ENCODE measurements at places on chromosomes 11 and 22.

DNA sequence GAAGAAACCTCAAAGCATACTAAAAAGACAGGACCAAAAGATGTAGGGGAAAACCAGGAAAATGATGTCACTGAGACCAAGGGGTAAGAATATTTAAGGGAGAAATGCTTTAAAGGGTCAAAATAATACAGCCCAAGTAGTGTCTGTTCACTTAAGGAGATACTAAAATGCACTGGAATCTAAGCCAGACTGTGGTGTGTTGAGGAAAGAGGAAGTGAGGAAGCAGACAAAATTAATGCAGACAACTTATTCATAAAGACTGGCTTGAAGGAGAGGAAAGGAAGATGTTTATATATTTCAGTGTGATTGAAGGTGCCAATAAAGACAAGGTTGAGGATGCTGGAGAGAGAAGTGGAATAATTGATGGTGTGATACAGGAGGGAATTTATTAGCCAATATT, 15.7 kb downstream of the ZNF215 start:
- no peak for DNase-seq
- no peaks in the 10 kb centered on the region for H3K27me3 ChIP-seq
- no peak overlapping the region for H3K4me3 ChIP-seq
- no peak overlapping the region for H3K27ac ChIP-seq

GRCh38 chr22:31295360-31295759, 3.1 kb upstream of the PIK3IP1 start:
- no peaks in the 10 kb centered on the region for H3K36me3 ChIP-seq
- no peak overlapping the region for H3K4me3 ChIP-seq
- peaks cover 17% of the 10 kb centered on the region for H3K27me3 ChIP-seq
- DNase-seq = no peak
- no peak overlapping the region for H3K27ac ChIP-seq
- peaks cover 12% of the 10 kb centered on the region for H3K4me1 ChIP-seq

DNA sequence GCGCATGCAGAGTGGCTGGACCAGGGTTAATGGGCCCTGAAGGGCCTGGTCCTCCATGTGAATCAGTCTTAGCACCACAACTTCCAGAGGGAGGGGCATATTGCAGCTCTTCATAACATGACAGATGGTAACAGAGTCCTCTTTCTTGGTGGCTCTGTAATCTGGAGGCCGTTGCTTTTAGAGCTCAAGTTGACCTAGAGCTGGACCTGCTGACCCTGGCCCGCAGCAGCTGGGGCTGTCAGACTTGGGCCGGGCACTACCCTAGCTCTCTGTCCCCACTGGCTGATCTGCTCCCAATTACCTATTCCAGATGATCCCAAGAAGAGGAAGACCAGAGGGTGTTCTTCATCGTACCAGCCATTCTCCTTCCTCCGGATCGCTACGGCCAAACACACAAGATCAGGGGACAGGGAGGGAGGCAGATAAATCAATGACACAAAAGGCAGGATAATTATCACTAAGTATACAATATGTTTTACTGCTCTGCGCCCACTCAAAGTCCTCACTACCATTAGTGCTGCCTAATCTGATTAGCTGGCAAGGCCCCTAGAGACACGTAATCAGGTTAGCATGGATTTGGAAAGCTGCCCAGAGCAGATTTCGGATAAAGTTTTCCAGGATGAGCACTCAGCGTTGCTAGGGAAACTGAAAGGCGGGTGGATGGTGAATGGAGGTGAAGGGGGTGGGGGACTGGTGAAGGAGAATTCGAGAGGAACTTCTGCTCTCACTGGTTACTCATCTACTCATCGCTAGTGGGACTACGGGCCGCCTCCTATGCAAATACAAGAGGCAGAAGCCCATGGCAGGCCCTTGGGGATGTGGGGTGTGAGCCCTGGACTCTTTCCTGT, 64.5 kb upstream of the PHOX2A start:
- no peak overlapping the region for H3K4me3 ChIP-seq
- no peaks in the 10 kb centered on the region for H3K4me1 ChIP-seq
- H3K27ac ChIP-seq = no peak overlapping the region
- no peaks in the 10 kb centered on the region for H3K27me3 ChIP-seq
- H3K36me3 ChIP-seq = no peaks in the 10 kb centered on the region

DNA sequence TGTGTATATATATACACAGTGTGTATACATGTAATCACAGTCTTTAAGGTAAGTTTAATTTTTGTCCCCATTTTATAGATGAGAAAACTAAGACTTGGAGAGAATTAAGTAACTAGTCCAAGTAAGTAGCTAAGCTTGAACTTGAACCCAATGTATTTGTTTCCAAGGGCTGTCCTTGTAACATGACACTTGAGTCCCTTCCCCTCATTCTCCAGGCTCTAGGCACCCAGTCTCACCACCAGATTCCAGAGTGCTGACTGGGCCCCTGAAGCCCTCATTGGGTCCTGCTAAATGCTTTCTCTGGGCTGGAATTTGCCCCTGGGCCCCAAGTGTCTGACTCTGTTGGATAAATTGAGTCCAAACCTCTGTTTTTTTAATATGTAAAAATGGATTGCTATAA, 45.5 kb downstream of the ADM start:
- H3K27me3 ChIP-seq = peaks cover 69% of the 10 kb centered on the region
- no peaks in the 10 kb centered on the region for H3K36me3 ChIP-seq
- H3K4me1 ChIP-seq = peaks cover 45% of the 10 kb centered on the region

- no peaks in the 10 kb centered on the region for H3K27me3 ChIP-seq
- no peak for DNase-seq
- no peaks in the 10 kb centered on the region for H3K36me3 ChIP-seq
Observed at GRCh38 chr11:11845551-11845950, 3.8 kb downstream of the USP47 start.

DNA sequence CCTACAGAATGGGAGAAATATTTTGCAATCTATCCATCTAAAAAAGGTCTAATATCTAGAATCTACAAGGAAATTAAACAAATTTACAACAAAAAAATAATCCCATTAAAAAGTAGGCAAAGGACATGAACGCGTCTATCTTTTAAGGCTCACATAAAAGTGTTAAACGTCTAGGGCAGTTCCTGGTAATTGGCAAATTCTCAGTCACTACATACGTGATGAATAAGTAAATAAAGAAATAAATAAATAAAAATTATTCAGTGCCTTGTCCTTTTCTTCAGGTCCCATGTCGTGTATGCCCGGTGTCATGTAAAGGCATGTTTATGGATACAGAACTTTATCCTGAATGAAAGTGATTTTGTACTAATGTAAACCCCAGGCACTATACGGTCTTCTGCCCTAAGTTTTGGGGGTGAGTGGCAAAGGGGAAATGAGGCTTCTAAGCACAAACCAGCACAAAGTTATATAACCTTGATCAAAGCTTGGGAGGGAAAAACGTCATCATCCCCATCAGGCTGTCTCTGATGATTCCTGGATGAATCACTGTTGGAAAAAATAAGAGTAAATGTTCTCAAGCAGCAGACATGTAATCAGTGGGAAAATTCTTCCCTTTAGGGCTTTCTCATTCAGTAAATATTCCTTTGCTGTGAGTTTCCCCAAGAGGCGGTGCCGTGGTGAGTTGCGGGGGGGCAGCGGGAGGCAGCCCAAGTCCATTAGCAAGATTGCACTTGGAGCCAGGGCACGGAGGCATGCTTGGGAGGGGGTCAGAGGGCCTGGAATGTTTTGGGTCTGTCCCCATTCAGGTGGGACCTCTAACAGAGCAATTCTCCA, 30.4 kb upstream of the MICAL2 start:
- no peak for DNase-seq
- no peak overlapping the region for H3K4me3 ChIP-seq

DNA sequence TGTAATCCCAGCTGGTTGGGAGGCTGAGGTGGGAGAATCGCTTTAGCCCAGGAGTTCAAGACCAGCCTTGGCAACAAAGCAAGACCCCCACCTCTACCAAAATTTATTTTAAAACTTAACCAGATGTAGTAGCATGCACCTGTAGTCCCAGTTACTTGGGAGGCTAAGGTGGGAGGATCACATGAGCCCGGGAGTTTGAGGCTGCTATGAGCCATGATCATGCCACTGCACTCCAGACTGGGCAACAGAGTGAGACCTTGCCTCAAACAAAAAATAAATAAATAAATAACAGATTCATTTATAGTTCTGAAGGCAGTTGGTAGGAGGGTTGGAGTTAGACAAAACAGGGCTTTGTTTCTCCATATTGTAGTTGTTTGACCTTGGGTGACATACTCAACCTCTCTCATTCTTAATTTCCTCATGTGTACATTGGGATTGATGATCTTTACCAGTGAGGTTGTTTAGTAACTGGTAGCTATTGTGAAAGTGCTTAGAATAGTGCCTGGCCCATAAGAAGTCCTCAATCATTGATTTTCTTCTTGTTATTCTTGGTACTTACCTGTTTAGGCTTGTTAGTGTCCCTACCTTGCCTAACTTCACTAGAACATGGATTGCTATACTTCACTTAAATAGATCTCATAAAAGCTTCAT, 79.1 kb downstream of the EMSY start:
- H3K27ac ChIP-seq = no peak overlapping the region
- no peaks in the 10 kb centered on the region for H3K4me1 ChIP-seq
- H3K27me3 ChIP-seq = no peaks in the 10 kb centered on the region
- DNase-seq = no peak
- peaks cover 41% of the 10 kb centered on the region for H3K36me3 ChIP-seq

DNA sequence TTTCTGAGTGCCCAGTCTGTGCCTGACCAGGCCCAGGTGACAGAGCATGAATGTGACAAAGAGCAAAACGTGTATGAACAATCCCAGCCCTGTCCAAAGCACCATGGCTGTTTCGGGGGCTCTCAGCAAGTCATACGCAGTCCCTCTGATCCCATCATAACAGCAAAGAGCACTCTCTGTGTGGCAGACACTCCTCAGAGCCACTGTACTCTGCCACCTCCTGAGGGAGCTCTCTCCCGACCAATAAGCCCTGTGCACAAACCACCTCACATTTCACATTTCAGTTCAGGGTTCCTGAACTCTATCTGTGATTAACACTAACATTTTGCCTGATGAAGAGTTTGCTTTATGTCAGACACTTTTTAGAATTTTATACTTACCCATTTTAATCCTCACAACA, 6.6 kb downstream of the DGCR2 start:
- no peak for DNase-seq
- H3K4me3 ChIP-seq = no peak overlapping the region
- H3K27ac ChIP-seq = no peak overlapping the region
- no peaks in the 10 kb centered on the region for H3K36me3 ChIP-seq
- no peaks in the 10 kb centered on the region for H3K27me3 ChIP-seq
- peaks cover 13% of the 10 kb centered on the region for H3K4me1 ChIP-seq

DNA sequence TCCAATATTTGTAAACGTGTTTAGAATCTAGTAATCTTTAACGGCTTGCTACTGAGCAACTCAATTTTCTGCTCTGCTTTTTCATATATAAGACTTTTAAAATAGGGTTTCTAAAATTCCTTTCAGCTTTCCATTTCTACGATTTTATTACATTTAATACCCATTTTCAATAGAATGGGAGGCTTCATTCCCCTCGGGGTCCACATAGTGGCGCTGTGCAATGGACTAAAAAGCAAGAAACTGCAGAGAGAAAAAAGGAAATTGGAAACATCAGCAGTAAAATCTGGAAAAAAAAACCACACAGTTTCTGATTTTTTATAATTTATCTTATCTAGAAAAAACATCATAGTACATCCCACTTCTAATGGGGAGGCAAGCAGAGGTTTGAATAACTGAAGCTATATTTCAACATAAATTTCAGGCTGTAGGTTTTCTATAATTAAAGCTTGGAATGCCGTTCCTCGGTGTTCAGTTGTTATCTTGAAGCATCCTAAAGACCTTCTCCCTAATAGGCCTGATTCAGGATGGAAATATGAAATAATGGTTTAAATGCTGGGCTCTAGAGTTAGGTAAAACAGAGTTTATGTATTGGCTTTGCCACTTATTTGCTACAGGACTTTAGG, 18.7 kb upstream of the JHY start:
- H3K4me3 ChIP-seq = no peak overlapping the region
- DNase-seq = peak; percentile 55
- H3K27me3 ChIP-seq = no peaks in the 10 kb centered on the region
- no peaks in the 10 kb centered on the region for H3K4me1 ChIP-seq

GRCh38 chr22:27764722-27765236, 36.8 kb downstream of the MN1 start:
- H3K4me1 ChIP-seq = peaks cover 3% of the 10 kb centered on the region
- no peak overlapping the region for H3K27ac ChIP-seq
- no peak overlapping the region for H3K4me3 ChIP-seq
- no peaks in the 10 kb centered on the region for H3K36me3 ChIP-seq

GRCh38 chr11:66766681-66767080, 37.7 kb upstream of the SPTBN2 start:
- no peaks in the 10 kb centered on the region for H3K27me3 ChIP-seq
- no peak overlapping the region for H3K27ac ChIP-seq
- no peak overlapping the region for H3K4me3 ChIP-seq
- no peak for DNase-seq

GRCh38 chr22:19707347-19708290, 6.7 kb upstream of the SEPTIN5 start:
- H3K4me1 ChIP-seq = no peaks in the 10 kb centered on the region
- no peak overlapping the region for H3K27ac ChIP-seq
- H3K27me3 ChIP-seq = peaks cover 16% of the 10 kb centered on the region
- DNase-seq = no peak

- DNase-seq = no peak
- peaks cover 9% of the 10 kb centered on the region for H3K4me1 ChIP-seq
- no peak overlapping the region for H3K27ac ChIP-seq
- H3K36me3 ChIP-seq = no peaks in the 10 kb centered on the region
Observed at GRCh38 chr22:39296981-39297489, 22.4 kb downstream of the RPL3 start.

- DNase-seq = no peak
- H3K4me3 ChIP-seq = no peak overlapping the region
- peaks cover 100% of the 10 kb centered on the region for H3K27me3 ChIP-seq
Observed at GRCh38 chr11:61009392-61010275, 38.2 kb downstream of the CD6 start.

DNA sequence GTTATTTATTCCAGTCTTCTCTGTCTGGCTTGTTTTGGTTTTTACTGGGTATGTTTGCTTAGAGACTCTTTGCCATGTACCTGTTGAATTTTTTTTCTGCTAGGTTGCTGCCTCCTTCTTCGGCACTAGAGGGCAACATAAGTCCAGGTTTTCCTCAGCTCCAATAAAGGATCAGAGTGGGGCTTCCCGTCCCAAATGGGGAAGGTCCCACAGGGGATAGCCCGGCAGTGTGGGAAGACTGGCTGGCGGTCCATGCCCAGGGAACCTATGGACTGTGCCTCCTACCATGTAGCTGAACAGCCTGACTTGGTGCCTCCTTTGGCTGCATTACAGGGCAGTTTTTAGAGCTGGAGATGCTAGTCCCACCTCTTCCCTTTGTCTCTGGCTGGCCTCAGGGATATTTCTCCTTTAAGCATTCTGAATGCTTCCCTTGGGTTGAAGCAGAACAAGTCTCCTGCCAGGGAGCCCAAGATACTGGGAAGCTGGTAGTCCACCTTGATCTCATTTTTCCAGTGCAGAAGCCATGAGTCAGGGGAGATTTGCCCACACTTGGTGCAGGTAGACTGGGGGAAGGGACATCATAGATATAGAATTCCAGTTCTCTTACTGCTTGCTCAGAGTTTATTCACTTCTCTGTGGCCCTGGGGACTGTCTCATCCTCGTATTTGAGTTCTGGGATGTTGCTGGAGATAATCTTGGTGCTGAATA, 60.2 kb downstream of the BRD1 start:
- peak; percentile 69 for DNase-seq
- H3K36me3 ChIP-seq = no peaks in the 10 kb centered on the region
- H3K27me3 ChIP-seq = no peaks in the 10 kb centered on the region
- no peaks in the 10 kb centered on the region for H3K4me1 ChIP-seq

GRCh38 chr11:45180179-45180847, 33.9 kb downstream of the PRDM11 start:
- no peak overlapping the region for H3K27ac ChIP-seq
- H3K36me3 ChIP-seq = no peaks in the 10 kb centered on the region
- peaks cover 15% of the 10 kb centered on the region for H3K27me3 ChIP-seq
